ENCODE measurements at places on chromosomes 7 and 10.

GRCh38 chr10:92274071-92274470 is 16.8 kb downstream of the CPEB3 start:
- DNase-seq: no peak

DNA sequence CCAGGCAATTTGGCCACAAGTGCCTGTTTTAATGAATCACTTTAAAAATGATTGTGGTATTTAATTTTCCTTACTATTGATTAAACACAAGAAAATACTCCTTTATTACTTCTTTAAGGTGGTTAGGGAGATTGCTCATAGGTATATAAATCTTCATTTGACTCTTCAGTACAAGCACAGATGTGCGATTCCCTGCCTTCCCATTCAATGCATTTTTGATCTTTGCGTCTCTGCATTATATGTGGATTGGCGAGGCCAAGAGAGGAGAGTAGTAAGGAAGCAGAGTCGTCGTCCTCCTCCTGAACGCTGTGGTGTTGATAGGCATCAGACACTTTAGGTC is 683.7 kb downstream of the LRMDA start:
- no peak for DNase-seq

GRCh38 chr7:100177045-100178001 is at the start of the genes GPC2 and STAG3:
TSS of gene GPC2 (minus strand) at chr7:100177381. CDS start at chr7:100177199, 182 bp downstream.
TSS of gene STAG3 (plus strand) at chr7:100177918. CDS start at chr7:100180557, 2,639 bp downstream.
- peak; percentile 80 for DNase-seq

- DNase-seq: no peak
Measured at GRCh38 chr7:79176859-79177477, 276.5 kb downstream of the MAGI2 start.

DNA sequence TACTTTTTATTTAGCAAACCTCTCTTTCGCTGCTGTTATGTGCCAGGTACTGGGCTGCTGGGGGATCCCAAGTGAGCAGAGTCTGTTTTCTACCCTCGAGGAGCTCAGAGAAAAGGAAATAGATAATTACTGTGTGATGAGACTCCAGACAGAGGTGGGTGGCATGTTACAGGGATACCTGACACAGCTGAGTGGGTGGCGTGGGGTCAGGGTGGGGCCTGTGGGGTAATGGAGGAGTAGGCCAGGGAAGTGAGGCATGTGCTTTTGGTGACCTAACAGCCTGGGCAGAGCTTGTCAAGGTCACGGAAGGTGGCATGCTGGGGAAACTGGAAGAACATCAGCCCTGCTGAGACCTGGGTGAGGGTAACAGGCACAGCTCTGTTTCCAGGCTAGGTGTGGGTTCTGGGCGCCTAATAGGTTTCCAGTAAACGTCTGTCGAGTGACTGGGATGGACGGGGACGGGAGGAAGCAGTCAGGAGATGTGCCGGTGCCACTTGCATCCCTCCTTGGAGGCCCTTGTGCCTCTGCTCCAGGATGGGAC is 36.5 kb upstream of the MMD2 start:
- DNase-seq: no peak

DNA sequence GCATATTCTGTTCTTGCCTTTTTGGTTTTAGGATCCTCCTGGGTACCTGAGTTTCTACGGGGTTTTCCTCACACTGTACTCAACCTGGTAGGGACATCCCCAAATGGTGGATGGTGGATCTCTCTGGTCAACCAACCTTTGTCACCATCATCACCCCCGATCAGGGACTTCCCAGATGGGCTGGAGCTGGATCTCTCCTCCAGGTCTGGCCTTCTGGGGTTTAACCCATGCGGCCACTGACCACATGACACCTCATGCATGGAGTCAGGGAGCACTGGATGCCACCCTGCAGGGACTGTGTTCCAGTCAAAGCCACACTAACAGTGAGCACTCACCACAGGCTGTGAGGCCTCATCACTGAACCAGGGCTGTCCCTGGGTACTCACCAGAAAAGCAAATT is 80.0 kb downstream of the CELF2 start:
- no peak for DNase-seq

DNA sequence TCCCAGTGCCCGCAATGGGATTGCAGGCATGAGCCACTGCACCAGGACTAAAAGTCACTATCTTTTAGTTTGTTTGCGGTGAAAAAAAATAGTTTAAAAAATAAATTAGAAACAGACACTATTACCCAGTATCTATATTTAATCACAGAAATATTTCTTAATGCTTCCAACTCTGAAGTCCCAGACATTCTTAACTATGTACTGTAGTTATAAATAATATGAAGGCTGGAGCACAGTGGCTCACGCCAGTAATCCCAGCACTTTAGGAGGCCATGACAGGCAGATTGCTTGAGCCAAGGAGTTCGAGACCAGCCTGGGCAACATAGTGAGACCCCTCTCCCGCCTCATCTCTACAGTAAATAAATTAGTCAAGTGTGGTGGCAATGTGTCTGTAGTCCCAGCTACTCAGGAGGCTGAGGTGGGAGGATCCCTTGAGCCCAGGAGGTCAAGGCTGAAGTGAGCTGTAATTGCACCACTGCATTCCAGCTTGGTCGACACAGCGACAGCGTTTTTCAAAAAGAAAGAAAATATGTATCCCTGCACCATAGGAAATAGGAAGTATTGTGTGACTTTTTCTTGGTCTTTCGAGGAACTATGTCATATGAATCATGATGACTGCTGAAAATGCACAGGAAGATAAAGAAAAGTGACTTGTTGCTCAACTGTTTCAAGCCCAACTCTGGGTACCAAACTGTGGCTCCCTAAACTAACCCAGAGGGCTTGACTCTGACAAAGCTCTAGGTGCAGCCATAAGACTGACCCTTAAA is 74.9 kb upstream of the STEAP1B start:
- DNase-seq: no peak

GRCh38 chr7:2689951-2690705 is 2.1 kb downstream of the AMZ1 start:
- DNase-seq: no peak

- no peak for DNase-seq
Measured at GRCh38 chr10:49633327-49634068, 19.7 kb downstream of the CHAT start.

GRCh38 chr10:104779701-104780100 is 138.6 kb downstream of the SORCS3 start:
- DNase-seq: no peak

GRCh38 chr7:91288208-91288824 is 24.1 kb downstream of the FZD1 start:
- no peak for DNase-seq

GRCh38 chr7:474605-475424 is 44.8 kb downstream of the PDGFA start:
- DNase-seq: no peak

GRCh38 chr7:130301501-130302020 is 8.6 kb downstream of the CPA4 start:
- no peak for DNase-seq

- DNase-seq: no peak
Measured at GRCh38 chr10:132848951-132849545, 63.1 kb upstream of the NKX6-2 start.

DNA sequence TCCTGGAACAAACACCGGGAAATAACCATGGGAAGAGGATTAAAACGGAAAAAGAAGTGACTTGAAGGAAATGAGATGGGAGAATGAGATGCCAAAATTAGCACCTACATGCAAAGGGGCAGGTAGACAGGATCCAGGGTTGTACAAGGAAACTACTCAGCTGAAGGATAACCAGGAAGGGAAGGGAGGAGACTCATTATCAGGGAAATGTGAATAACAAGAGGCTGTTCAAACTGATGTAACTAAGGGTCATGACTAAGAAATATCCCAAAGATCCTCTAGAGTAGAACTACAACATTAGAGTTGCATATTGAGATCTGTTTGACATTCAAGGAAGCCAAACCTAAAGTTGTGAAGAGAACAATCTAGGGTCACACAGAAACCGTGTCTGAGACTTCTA is 166.2 kb upstream of the SP8 start:
- no peak for DNase-seq

- no peak for DNase-seq
Measured at GRCh38 chr10:18681971-18682411, 22.8 kb downstream of the ARL5B start.

DNA sequence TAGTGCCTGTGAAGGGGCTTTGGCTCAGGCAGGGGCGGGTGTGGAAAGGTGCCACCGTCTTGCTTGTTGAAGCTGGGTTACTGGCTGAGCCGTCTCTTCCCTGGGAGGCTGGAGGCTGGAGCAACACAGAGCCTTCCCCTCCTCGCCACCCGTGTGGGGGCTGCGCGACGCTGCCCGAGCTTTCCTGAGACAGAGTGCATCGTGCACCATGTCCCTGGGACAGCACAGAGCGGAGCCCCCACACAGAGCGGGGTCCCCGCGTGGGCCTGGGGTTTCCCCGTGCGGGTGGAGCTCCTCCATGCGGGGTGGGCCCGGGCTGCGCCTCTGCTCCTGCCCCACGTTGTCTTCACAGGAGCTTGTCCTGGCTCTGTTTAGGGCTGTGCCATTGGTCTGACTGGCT is 69.9 kb downstream of the INPP5A start:
- no peak for DNase-seq

GRCh38 chr10:33193701-33194521 is 140.6 kb downstream of the NRP1 start:
- DNase-seq: no peak
